ENCODE measurements at places on chromosomes 12 and 14. TPM values are rescaled to one million over a fixed set of nuclear protein-coding genes. Genes with fewer than 3 reads are reported as not detected.

DNA sequence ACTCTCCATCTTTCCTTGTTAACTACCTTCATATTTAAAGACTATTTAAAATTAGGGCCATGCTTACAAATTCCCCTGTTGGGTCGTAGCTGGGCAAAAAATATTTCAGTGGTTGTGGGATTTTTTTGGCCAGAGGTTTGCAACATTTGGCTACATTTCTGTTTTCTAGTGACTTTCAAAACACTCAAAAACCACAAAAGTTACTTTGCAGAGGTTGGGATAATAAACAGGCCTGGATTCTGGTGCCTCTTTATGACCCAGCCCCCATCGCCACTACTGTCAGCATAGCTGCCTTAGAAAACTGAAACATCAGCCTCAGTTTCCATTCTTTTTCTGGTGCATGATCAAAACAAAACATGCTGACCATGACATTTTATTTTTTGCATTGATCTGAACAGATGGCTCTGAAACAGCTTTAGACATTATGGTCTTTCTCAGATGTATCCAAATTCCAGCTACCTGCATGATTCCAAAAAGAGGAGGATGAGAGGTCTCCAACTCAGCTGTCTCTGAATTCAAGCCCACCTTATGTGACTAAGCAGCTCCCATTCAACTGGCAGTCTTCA lies 5.2 kb downstream of the DPF3 start:
- H3K4me3 ChIP-seq, result no peak overlapping the region
- peaks cover 7% of the 10 kb centered on the region for H3K27me3 ChIP-seq
- H3K27ac ChIP-seq, result no peak overlapping the region
- DNase-seq, result no peak

- H3K27ac ChIP-seq, result no peak overlapping the region
- H3K36me3 ChIP-seq, result no peaks in the 10 kb centered on the region
- no peak overlapping the region for H3K4me3 ChIP-seq
- H3K4me1 ChIP-seq, result no peaks in the 10 kb centered on the region
- H3K27me3 ChIP-seq, result no peaks in the 10 kb centered on the region
These were observed 23.8 kb upstream of the DGLUCY start for GRCh38 chr14:91089958-91090535.

OR6C65 gene
- total RNA-seq, result not detected

- H3K4me3 ChIP-seq, result no peak overlapping the region
- no peak for DNase-seq
- H3K27ac ChIP-seq, result no peak overlapping the region
- H3K27me3 ChIP-seq, result no peaks in the 10 kb centered on the region
- no peaks in the 10 kb centered on the region for H3K4me1 ChIP-seq
These were observed 289.9 kb upstream of the KITLG start for GRCh38 chr12:88870000-88870737.

- no peaks in the 10 kb centered on the region for H3K36me3 ChIP-seq
- H3K27ac ChIP-seq, result no peak overlapping the region
- no peak overlapping the region for H3K4me3 ChIP-seq
- DNase-seq, result no peak
- H3K27me3 ChIP-seq, result no peaks in the 10 kb centered on the region
These were observed 365.6 kb downstream of the NELL2 start for GRCh38 chr12:44510510-44510909.

DNA sequence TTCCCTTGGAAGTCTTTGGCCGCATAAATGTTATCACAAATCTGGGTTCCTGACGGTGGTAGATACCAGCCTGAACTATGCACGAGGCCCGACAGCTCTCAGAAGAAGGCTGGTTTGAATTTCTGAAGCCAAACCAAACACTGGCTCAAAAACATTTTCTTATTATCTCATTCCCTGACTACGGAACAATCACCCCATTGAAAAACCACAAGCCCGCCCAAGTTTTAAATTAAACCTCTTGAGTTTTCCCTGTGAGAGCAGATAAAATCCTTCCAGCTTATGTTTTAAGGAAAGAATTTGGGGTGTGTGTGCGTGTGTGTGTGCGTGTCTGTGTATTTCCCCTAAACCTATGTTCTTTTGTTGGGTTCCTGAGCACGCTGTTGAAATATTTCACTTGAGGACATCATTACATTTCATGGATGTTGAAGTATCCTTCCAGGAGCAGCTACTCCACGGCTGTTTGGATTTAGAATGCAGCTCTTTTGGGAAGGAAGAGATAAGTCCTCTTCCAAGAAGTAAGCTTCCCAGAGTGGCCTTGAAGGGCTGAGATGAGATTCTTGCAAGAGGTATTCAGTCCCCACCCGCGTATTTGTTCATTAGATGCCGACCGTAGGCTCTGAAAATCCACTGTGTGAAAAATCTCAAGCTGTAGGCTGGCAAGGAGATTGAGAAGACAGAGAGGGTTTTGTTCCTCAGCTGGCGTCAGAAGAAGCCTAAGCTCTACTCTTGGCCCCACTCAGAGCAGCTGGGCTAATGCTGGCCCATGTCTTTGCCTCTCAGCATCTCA lies 131.0 kb upstream of the NCOR2 start:
- DNase-seq, result no peak
- no peaks in the 10 kb centered on the region for H3K4me1 ChIP-seq
- no peaks in the 10 kb centered on the region for H3K36me3 ChIP-seq
- H3K27ac ChIP-seq, result no peak overlapping the region
- H3K4me3 ChIP-seq, result no peak overlapping the region

TAS2R9 gene
- total RNA-seq, result not detected

DYRK2 gene
- 16.0 TPM for total RNA-seq

DNA sequence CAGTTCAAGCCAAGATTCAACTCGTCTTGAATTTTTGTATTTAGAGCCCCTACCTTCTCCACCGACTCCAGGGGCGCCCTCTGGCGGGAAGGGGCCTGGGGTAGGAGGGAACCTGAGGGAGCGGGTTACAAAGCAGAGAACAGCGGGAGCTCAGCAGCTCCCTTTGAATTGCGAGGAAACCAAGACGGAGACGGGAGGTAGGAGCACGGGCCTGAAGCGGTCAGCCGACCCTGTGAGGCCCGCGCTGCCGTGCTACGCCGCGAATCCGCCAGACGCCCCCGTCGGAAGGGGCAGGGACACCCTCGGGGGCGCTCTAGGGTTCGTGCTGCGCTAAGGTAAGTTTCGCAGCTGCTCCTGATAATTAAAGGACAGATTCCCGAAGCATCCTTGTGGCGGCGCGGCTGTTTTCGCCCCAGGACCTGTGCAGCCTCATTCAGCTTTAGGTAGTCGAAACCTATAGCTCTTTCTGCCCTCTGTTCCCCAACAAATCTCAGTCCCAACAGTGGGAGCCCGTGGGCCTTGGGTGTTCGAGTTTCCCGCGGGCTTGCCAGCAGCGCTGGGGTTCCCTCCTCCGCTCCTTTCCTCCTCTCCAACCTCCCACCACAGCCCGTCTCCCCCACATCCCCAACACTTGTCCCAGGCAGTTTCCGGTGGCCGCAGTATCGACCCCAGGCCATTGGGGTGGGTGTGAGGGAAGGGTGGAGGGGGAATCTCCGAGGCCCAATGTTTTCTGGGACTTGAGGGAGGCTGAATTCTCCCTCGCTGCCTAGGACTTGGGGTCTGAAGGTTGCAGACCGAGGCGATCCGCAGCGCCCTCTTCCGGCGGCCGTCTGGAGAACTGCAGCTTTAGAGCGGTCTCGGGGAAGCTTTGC lies 5.1 kb upstream of the NKX2-1 start:
- no peak for DNase-seq
- no peak overlapping the region for H3K4me3 ChIP-seq
- peaks cover 66% of the 10 kb centered on the region for H3K27me3 ChIP-seq

- H3K4me1 ChIP-seq, result peaks cover 20% of the 10 kb centered on the region
- H3K27me3 ChIP-seq, result no peaks in the 10 kb centered on the region
- H3K27ac ChIP-seq, result no peak overlapping the region
These were observed 17.9 kb upstream of the HIGD1C start for GRCh38 chr12:50934371-50934851.

DNA sequence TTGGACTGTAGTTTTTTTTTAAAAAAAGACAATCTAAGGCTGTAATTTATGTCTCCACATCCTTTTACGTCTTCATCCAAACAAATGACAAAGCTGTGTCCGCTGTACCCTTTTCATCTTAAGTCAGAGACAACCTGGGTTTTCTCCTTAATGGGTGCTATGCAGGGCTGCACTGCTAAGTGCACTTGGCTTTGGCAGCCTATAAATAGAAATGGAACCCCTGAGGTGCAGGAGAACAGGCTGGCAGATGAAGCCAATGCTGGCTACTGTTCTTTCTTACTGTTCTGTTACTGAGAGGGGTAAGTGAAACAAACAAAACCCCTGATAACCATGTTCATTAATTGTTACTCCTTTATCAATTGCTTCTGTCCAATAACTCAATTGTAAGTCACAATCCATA lies 47.1 kb upstream of the KICS2 start:
- no peaks in the 10 kb centered on the region for H3K27me3 ChIP-seq
- no peak for DNase-seq
- H3K36me3 ChIP-seq, result no peaks in the 10 kb centered on the region
- H3K4me1 ChIP-seq, result no peaks in the 10 kb centered on the region

DNA sequence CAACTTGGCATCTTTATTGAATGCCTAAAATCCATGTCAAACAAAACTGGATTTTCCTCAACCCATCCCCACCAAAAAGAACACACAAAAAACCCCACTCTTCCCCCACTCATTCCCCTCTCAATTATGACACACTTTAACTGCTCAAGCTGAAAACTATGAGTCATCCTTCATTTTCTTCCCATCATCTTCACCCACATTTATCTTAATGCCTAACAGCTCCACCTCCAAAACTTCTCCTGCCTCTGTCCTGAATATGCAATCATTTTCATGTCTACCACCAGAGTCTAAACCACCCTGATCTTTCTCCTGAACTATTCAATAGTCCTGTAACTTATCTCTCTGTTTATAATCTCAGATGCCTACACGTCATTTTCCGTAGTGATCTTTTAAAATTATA lies 239.7 kb downstream of the BCAT1 start:
- H3K27ac ChIP-seq, result no peak overlapping the region
- no peaks in the 10 kb centered on the region for H3K4me1 ChIP-seq
- H3K36me3 ChIP-seq, result no peaks in the 10 kb centered on the region

GRCh38 chr12:84270470-84271140 lies 642.0 kb downstream of the SLC6A15 start:
- DNase-seq, result no peak
- no peaks in the 10 kb centered on the region for H3K4me1 ChIP-seq
- no peak overlapping the region for H3K4me3 ChIP-seq
- no peaks in the 10 kb centered on the region for H3K27me3 ChIP-seq
- H3K36me3 ChIP-seq, result no peaks in the 10 kb centered on the region

OR9K2 gene
- total RNA-seq, result not detected

- no peak overlapping the region for H3K4me3 ChIP-seq
- H3K27ac ChIP-seq, result no peak overlapping the region
- no peak for DNase-seq
- no peaks in the 10 kb centered on the region for H3K36me3 ChIP-seq
- no peaks in the 10 kb centered on the region for H3K4me1 ChIP-seq
These were observed 54.0 kb upstream of the ELK3 start for GRCh38 chr12:96140174-96140573.

DNA sequence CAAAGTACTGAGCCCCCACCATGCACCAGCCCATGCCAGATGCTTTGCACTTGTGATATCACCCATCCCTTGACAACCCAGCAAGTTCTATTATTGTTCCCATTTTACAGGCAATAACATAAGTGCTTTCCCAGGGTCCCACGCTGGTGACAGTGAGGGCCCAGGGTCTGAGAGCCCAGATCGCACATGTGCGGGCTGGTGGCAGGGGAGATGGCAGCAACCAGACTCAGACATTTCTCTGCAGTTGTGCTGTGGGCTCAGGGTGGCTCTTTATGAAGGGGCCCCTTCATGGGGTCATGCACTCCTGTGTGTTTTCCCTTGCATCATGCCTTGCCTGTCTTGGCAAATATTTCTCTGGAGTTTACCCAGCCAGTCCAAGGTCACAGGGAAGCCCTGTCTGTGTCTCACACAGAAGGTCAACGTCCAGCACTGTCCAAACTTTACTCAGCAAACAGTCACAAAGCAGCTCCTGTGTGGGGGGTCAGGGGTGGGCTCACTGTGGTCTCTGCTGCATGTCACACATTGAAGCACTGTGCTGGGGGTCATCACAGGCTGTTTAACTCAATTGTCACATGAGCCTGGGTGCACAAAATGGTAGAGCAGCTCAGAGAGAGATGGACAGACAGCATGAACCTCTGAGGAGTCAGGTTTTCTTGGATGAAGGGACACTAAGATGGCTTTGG lies 12.7 kb downstream of the SERPINA5 start:
- no peak overlapping the region for H3K4me3 ChIP-seq
- H3K27ac ChIP-seq, result peak overlapping the region; percentile 48
- DNase-seq, result no peak

- H3K27ac ChIP-seq, result no peak overlapping the region
- H3K27me3 ChIP-seq, result no peaks in the 10 kb centered on the region
- H3K4me1 ChIP-seq, result no peaks in the 10 kb centered on the region
- no peak for DNase-seq
- H3K36me3 ChIP-seq, result no peaks in the 10 kb centered on the region
- H3K4me3 ChIP-seq, result no peak overlapping the region
These were observed 644.2 kb downstream of the NOVA1 start for GRCh38 chr14:25953532-25954139.

LBHD2 gene
- not detected for total RNA-seq

GRCh38 chr12:754473-754820 lies 2.1 kb downstream of the WNK1 start:
- no peak for DNase-seq
- no peaks in the 10 kb centered on the region for H3K27me3 ChIP-seq
- peak overlapping the region; percentile 96 for H3K27ac ChIP-seq
- H3K4me3 ChIP-seq, result peak overlapping the region; percentile 86
- no peaks in the 10 kb centered on the region for H3K36me3 ChIP-seq

JDP2 gene
- 9.3 TPM for total RNA-seq

- no peaks in the 10 kb centered on the region for H3K36me3 ChIP-seq
- no peak overlapping the region for H3K27ac ChIP-seq
- H3K27me3 ChIP-seq, result no peaks in the 10 kb centered on the region
- no peak for DNase-seq
These were observed 37.8 kb downstream of the PAH start for GRCh38 chr12:102879144-102879763.

SMAGP gene
- total RNA-seq, result 8.9 TPM

- H3K27ac ChIP-seq, result no peak overlapping the region
- H3K4me3 ChIP-seq, result no peak overlapping the region
- no peaks in the 10 kb centered on the region for H3K4me1 ChIP-seq
These were observed 31.7 kb upstream of the APPL2 start for GRCh38 chr12:105267711-105268110.

DNA sequence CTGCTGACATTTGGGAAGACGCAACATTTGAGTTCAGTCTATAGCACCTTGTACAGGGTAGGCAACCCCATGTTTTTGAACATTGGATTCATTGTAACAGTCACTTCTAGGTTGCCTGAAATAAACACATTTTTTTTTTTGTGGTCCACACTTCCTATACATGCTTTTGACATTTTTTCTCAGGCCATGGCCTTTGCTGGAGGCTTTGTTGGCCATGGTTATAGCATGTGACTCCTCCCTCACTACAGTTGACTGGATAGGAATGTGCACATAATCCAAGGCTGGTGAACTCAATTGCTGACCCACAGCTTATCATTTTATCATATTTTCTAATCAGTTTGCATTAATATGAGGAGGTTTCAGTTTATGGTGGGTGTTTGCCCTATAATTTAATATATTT lies 60.6 kb downstream of the TMEM117 start:
- peaks cover 8% of the 10 kb centered on the region for H3K4me1 ChIP-seq
- no peak overlapping the region for H3K27ac ChIP-seq
- H3K36me3 ChIP-seq, result no peaks in the 10 kb centered on the region
- H3K4me3 ChIP-seq, result no peak overlapping the region
- H3K27me3 ChIP-seq, result no peaks in the 10 kb centered on the region

GDF3 gene
- not detected for total RNA-seq

ACSS3 gene
- 2.1 TPM for total RNA-seq

TEX22 gene
- total RNA-seq, result 1.6 TPM

INHBC gene
- total RNA-seq, result not detected

ERG28 gene
- 4.2 TPM for total RNA-seq

CLEC14A gene
- total RNA-seq, result 4.2 TPM

- peak; percentile 81 for DNase-seq
- no peaks in the 10 kb centered on the region for H3K4me1 ChIP-seq
- H3K36me3 ChIP-seq, result no peaks in the 10 kb centered on the region
- no peak overlapping the region for H3K27ac ChIP-seq
- H3K4me3 ChIP-seq, result no peak overlapping the region
- no peaks in the 10 kb centered on the region for H3K27me3 ChIP-seq
These were observed 29.0 kb downstream of the SERPINA11 start for GRCh38 chr14:94423453-94424056.
